ENCODE measurements at places on chromosomes 7 and 10. TPM values are rescaled to one million over a fixed set of nuclear protein-coding genes. Genes with fewer than 3 reads are reported as not detected.
A peak's percentile ranks its signal among the peaks of the same experiment; 100 is the strongest.

DNA sequence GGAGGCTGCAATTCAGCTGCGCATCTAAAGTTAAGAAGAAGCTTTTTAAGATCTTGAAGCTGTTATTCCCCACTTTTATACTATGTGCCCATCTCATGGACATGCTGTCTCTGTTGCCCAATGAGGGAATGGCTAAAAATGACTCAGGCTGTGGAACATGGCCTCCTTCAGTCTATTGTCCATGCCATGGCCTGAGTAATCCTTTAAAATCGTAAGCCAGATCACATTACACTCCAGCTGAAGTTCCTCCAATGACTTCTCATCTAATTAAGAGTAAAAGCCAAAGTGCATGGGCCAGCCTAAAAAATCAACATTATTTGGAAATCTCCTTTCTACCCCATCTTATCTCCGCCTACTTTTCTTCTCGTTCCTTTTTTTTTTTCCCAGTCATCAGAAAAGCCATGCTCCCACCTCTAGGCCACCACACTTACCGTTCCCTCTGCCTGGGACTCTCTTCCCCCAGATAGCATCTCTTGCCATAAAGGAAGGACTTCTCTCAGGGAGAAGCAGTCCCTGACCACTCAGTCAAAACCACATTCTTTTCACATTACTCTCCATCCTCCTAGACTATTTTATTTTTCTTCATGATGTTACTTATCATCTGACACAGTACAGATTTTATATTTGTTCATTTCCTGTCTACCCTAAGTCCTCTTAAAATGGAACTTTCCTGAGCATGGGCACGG, 337.4 kb downstream of the PRPF18 start:
- peak; percentile 76 for DNase-seq

GRCh38 chr7:108589874-108590273, 20.2 kb downstream of the DNAJB9 start:
- DNase-seq: peak; percentile 83

GRCh38 chr10:971613-972012, 16.6 kb upstream of the GTPBP4 start:
- no peak for DNase-seq

GRCh38 chr7:28882869-28883470, 75.2 kb downstream of the TRIL start:
- no peak for DNase-seq

The ING3 gene
- 20.4 TPM for total RNA-seq

GRCh38 chr7:12647364-12648219, 39.8 kb upstream of the ARL4A start:
- DNase-seq: peak; percentile 22

The ZNF239 gene
- 11.3 TPM for total RNA-seq

DNA sequence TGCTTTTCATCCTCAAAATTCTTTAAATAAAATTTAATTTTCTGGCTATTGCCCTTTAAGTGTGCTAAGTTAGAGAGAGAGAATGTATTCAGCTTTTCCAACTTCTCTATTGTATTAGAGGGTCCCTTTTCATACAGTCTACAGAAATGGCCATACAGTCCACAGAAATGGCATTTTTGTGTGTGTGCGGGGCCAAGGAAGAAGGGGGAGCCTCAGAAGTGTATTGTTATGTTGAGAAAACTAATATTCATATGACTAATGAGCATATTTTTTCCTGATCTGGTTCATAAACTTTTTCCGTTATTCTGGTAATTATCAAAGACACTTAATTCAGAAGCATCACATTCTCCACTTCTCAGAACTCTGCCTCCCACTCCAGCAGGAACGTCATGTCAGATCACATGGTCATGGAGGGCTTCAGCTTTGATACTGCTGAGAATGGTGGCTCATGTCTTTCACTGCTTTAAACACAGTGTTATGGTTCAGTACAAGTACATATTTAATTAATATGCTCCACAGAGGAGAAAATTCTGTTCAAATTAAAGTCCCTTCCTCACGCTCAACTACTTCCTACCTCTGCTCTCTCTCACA, 37.1 kb downstream of the ELMO1 start:
- no peak for DNase-seq

The TMEM270 gene
- total RNA-seq: not detected

DNA sequence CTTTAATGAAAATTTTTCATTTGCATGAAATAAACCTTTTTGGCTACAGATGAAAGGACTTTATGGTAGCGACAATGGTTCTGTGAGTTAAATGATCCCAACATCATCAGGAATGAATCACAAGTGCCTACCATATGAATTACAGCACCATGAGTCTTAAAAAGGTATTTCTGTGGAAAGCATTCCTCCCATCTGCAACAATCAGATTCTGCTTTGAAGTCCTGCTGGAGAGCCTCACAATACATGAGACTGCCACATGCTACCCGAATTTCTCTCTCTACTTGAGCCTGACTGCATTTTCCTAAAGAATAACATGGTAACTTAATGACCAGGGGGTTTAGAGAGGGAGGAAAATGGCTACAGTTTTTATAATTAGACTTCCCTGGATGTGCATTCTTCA, 190.3 kb downstream of the TWIST1 start:
- DNase-seq: peak; percentile 7

DNA sequence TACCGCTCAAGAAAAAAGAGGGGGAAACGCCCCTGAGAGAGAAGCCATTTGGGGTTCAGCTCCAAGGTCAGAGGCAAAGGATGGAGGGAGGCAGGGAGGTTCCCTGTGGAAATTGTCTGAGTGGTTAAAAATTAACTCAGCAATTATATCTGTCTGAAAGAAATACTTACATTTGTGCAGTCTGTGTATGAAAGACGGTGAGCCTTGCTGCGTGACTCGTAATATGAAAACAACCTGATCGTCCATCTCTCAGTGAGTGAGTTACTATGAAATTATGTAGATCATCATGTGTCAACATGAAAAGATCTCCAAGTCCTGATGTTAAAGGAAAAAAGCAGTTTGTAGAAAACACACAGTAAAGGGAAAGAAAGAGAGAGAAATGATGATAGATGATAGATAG, 67.2 kb upstream of the FAM204A start:
- DNase-seq: no peak

DNA sequence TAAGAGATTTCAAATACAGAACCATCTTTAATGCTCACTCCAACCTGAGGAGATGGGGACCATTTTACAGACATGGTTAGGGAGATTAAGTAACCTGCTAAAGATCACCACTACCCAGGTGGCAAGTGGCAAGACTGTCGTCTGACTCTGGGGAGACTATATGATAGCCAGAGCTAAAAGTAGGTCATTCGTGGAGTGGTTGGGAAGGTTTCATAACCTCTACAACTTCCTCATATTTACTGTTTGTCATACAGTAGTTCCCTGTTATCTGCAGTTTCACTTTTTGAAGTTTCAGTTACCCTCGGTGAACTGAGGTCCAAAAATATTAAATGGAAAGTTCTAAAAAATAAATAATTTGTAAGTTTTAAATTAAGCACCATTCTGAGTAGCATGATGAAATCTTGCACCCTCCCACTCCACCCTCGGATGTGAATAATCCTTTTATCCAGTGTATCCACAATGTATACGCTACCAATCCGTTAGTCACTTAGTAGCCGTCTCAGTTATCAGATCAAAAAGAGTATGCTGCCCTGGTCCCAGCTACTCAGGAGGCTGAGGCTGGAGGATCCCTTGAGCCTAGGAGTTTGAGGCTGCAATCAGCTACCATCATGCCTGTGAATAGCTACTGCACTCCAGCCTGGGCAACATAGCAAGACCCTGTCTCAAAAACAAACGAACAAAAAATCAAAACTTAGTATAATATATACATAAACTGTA, 14.9 kb upstream of the LGI1 start:
- no peak for DNase-seq

The CALY gene
- not detected for total RNA-seq

- peak; percentile 95 for DNase-seq
These were observed 46.9 kb downstream of the EGFR start for GRCh38 chr7:55065511-55066229.

DNA sequence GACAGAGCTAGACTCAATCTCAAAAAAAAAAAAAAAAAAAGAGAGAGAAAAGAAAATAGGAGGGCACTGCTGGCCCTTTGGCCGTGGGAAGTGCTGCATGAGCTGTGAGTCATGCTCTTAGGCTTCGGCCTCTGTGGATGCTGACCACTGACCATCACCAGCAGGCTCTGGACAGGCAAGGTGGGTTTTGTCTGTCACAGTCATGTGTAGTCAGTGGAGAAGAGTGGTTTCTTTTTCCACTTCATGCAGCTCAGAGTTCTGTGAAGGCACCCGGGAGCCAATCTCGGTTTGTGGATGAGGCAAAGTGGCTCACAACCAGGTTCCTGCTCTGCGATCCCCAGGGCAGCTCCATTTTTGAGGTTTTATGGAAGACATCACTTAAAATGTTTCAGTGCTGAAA, 58.1 kb downstream of the PRTFDC1 start:
- DNase-seq: peak; percentile 96

The PSD gene
- total RNA-seq: 3.5 TPM

- no peak for DNase-seq
These were observed 2.9 kb downstream of the GPR37 start for GRCh38 chr7:124762611-124763143.

DNA sequence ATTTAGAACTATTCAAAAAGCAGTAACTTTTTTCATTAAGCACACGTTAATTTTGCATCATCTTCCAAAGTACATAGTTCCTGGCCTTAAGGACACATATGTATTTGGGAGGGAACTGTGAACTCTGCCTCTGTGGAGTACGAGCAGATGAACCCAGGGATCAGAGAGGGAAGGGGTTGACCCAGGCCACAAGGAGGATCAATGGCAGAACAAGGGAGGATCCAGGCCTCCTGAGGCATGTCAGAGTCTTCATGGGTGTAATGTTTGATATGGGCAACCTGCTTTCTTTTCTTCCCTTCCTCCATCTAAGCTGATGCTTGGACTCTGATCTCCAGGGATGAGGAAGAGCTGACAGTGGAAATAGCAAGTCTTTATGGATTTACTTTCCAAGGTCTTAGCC, 164.0 kb downstream of the SH2D4B start:
- DNase-seq: no peak

DNA sequence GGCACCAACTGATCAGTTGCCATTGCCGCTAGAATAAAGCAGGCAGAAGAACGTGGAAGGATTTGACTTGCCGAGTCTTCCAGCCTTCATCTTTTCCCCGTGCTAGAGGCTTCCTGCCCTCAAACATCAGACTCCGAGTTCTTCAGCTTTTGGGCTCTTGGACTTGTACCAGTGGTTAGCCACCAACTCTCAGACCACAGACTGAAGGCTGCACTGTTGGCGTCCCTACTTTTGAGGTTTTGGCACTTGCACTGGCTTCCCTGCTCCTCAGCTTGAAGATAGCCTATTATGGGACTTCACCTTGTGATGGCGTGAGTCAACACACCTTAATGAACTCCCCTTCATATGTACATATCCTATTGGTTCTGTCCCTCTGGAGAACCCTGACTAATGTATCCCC, 57.3 kb upstream of the KCND2 start:
- DNase-seq: no peak

DNA sequence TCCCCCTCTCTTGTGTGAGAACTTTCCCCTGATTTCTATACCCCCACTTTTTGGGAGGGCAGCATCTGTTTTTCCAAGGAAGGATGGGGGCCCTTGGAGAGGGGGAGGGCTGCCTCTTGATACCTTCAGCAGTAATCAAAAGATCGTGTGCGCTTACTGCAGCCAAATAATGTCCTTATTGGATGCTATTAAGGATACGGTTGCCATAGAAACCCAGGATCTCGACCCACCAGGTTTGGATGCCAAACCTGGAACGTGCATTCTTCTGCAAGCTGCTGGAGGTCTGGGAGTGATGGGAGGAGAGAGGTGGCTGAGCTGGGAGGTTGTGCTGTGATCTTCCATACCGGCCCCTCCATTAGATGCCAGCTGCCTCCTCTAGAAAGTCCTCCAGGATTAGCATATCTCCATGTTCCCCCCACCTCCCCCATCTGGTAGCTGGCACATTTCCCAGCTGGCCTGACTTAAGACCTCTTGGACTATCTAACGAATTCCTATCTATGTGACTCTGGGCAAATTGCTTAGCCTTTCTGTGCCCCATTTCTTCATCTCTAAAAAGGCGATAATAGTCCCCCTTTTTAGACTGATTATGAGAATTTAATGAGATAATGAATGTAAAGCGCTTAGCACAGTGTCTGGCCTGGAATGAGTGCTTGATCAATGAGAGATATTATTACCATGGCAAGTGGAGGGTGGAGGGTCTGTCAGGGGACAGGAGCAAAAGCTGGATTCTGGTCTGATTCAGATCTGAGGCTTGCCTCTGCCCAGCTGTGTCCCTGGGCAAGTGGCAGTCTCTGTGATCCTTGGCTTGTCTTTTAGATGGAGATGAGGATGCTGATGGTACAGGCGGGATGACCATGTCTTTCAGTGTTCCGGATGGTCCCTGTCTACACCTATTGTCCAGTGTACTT, 78.5 kb upstream of the PCBD1 start:
- no peak for DNase-seq

The ANKRD16 gene
- total RNA-seq: 8.2 TPM

DNA sequence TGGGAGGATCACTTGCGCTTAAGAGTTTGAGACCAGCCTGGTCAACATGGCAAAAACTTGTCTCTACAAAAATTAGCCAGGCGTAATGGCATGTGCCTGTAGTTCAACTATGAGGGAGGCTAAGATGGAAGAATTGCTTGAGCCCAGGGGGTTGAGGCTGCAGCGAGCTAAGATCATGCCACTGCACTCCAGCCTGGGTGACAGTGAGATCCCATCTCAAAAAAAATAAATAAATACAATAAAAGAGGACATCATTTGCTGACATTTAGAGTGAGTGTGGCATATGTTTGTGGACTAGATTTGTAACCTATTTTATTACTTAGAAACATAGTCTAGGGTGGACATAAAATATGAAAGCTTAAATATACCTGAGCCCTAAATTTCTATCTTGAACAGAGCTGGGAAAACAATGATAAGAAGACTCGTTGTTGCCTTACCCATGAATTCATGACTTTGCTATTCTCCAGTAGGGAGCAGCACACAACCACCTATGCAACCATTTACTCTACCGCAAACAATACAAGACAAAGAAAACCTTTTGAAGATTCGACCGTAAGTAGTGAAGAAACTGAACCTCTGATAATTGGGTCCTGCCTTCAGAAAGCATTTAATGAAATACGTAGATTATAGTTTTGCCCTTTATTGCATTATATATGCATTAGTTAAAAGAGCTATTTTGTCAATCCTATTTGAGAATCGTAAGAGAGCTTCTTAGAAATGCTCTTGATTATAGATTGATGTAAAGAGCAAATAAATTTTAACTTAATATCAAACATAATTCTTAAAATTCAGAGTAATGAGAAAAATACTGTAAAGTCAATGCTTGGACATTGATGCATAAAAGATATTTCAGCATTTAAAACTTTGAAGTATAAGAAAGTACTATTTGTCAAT, 83.5 kb downstream of the GNAT3 start:
- peak; percentile 71 for DNase-seq

The TRIM73 gene
- 0.35 TPM for total RNA-seq
